HL-60 (cell line): ENCODE measurements at places on chromosomes 2 and 18.

- no peak for DNase-seq
Observed at GRCh38 chr18:31686986-31687928, 2.9 kb upstream of the B4GALT6 start.

DNA sequence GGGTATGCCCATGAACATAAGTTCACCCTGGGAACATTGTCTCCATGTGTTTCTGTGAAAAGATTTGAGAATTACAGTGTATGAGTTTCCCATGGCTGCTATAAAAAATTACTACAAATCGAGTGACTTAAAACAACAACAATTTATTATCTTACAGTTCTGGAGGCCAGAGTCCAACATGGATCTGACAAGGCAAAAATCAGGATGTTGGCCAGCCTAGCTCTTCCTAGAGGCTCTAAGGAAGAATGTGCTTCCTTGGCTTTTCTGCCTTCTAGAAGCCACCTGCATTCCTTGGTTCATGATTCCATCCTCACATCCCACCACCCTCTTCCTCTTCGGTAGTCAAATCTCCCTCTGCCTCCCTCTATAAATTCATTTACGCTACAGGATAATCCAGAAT, 38.6 kb downstream of the FAM124B start:
- no peak for DNase-seq

GRCh38 chr2:127074358-127074757, 32.6 kb downstream of the BIN1 start:
- no peak for DNase-seq

DNA sequence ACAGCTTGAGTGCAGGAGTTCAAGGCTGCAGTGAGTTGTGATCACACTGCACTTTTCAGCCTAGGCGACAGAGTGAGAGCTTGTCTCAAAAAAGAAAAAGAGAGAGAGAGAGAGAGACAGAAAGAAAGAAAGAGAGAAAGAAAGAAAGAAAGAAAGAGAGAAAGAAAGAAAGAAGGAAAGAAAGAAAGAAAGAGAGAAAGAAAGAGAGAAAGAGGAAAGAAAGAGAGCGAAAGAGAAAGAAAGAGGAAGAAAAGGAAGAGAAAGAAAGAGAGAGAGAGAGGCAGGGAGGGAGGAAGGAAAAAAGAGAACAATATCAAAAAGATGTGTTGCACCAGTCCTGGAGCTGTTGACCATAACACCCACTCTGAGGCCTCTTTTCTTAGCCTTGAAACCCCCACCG, 89.8 kb upstream of the MBOAT2 start:
- DNase-seq: no peak

DNA sequence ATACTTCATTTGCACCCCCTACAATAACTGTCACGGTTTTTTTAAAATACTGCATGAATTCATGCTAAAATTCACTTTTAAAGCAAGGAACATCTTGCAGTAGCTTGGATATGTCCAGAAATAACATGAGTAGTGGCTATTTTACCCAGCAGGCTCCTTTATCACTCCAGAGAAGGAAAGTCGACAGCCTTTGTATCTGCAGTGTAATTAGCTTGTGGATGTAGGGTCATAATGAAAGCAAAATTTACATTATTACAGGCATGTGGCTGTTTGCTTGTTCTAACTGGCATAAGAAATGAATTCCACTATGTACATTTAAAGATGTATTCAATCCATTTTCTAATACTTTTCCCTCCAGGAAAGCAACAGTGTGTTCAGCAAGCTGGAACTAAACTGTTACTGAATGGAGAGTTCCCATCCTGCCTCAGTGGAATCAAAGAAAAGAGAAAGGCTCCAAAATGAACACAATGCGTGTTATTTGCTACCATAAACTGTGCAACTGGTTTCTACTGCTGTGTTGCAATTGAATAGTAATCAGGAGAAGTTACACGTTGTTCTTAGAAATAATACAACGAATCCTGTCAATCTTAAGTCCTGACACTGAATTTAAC, 321.2 kb upstream of the VRK2 start:
- no peak for DNase-seq

GRCh38 chr2:185895828-185896693, 157.5 kb downstream of the FSIP2 start:
- DNase-seq: no peak

- DNase-seq: no peak
Observed at GRCh38 chr2:201261906-201262305, 1.6 kb downstream of the CASP8 start.

GRCh38 chr2:225920621-225921220, 521.2 kb downstream of the NYAP2 start:
- DNase-seq: no peak

DNA sequence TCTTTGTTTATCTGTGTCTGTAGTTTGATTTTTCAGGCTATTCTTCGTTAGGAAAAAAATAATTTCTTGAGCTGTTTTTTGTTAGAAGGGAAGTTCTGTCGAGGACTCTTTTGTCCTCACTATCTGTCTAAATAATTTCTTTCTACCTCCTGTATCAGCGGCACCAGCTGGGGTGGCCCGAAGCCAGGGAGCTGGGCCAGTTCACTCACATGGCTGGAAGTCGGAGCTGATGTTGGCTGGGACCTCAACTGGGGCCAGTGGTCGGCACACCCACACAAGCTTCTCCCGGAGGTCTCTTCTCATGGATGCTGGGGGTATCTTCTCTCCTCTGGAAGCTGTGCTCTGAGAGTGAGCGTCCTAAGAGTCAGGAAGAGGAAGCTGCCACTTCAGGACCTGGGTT, 8.0 kb upstream of the PDIA6 start:
- no peak for DNase-seq

GRCh38 chr18:10252952-10253705, 201.3 kb upstream of the APCDD1 start:
- DNase-seq: no peak

DNA sequence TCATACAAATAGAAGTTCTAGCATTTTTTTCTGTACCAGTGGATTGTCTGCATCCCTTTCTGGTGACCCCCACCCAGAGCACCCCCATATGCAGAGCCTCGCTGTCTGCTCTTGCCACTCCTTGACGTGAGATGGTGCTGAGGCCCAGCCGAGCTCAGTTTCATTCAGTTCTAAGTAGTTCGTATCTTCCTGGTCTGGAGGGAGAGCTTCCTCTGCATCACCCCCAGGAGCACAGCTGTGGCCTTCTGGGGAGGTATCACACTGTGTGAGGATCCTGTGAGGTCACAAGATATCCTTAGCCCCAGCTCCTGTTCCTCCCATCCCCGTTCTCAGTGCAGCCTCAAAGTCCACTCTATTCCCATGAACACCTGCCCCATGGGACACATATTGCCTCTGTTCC, 132.7 kb downstream of the PTGR3 start:
- DNase-seq: no peak

- no peak for DNase-seq
Observed at GRCh38 chr2:104858006-104858978, 4.4 kb downstream of the POU3F3 start.

GRCh38 chr18:53701697-53702096, 522.8 kb downstream of the MBD2 start:
- DNase-seq: no peak

GRCh38 chr2:223856021-223856420, 18.6 kb upstream of the AP1S3 start:
- no peak for DNase-seq

GRCh38 chr2:29530281-29530680, 391.1 kb downstream of the ALK start:
- no peak for DNase-seq

DNA sequence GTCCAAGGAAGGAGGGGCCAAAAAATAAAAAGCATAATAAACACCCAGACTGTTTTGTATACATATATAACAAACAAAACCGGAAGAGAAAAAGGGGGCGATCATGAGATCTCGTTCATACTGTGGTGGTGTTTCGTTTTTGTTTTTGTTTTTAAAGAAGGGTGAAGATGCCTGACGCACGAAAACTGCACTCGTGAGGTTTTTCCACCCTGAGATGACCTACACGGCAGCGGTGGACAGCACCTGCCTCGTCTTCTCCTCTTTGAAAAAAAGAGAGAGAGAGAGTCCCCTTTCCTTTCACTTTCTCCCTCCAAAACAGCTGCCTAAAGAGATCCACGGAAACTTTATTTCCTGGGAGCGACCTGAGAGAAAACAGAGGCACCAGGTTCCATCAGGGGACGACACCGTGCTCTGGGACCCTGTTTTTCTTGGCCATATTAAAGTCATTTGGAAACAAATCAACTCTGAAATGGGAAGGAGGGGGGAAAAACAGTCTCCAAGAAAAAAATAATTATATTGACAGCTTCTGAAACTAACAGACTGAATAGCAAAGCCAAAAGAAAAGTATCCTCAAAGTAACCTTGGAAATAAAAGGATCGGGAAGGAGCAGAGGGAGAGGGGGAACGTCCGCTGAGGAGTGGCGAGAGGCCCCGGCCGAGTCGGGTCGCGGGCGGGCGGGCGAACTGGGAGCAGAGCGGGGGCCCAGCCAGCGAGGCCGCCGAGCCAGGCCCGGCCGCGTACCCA, 3.5 kb downstream of the POU3F3 start:
- DNase-seq: no peak

GRCh38 chr2:69196327-69197117, 183.5 kb downstream of the ANTXR1 start:
- DNase-seq: no peak
